ENCODE measurements at places on chromosomes 3 and 15.

GRCh38 chr3:162052636-162053035 lies 556.0 kb downstream of the OTOL1 start:
- DNase-seq: no peak

DNA sequence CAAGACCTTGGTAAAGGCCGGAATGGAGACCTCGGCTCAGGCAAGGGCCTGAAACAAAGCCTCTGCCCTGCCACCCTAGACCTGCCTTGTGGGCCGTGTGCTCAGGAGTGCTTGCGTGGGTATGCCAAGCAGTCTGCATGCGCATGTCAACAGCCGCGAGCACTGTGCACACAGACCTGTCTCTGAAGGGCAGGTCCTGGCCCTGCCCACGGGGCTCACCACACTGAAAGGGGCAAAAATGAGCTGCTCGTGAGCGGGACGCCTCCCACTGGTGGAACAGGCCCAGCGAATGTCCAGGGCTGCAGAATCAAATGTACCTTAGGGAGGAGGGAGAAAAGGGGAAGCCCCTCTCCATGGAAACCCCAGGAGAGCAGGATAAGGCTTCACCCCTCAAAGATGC lies 44.3 kb upstream of the FGD5 start:
- DNase-seq: no peak

GRCh38 chr3:142998439-142998838 lies 2.9 kb upstream of the U2SURP start:
- no peak for DNase-seq

- DNase-seq: no peak
Measured at GRCh38 chr3:173268781-173269180, 127.7 kb upstream of the SPATA16 start.

DNA sequence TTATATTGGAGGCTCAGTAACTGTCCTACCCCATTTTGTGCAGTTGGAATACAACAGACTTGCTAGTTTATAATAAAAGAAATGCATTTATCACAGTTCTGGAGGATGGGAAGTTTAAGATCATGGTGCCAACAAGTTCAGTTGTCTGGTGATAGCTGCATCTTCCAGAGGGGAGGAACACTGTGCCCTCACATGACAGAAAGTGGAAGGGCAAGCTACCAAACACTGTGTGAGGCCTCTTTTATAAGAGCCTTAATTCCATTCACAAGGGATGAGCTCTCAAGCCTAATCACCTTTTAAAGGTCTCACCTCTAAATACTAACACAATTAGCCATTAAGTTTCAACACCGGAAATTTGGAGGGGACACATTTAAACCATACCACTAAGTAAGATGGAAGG lies 1073.9 kb downstream of the PLOD2 start:
- no peak for DNase-seq

- DNase-seq: no peak
Measured at GRCh38 chr3:17494117-17494809, 248.2 kb downstream of the TBC1D5 start.

GRCh38 chr15:62894322-62895085 lies 148.0 kb upstream of the TPM1 start:
- no peak for DNase-seq

- DNase-seq: no peak
Measured at GRCh38 chr3:58488967-58489366, 2.9 kb upstream of the KCTD6 start.

DNA sequence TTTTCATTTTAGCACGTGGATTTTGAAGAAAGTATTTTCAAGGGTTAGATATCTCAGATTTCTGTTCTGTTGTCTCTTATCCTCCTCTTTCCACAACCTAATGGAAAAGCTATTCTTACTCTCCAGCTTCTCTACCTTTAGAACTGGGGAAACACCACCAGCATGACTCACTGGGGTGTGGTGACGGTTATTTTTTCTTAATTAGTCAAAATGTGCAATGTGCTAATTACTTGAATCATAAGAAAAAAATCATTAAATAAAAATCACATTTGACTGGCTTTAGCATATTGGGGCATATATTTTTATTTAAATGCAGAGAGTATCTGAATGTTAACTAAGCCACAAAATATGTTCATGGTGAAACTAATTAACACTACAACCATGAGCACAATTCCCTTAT lies 570.7 kb upstream of the AGTR1 start:
- DNase-seq: no peak

Measured in GM12892 (cell line).